ENCODE measurements at places on chromosomes 7 and 10.

GRCh38 chr10:95305606-95306317 is 15.0 kb upstream of the PDLIM1 start:
- DNase-seq: no peak

GRCh38 chr7:47024991-47025390 is 556.9 kb downstream of the TNS3 start:
- DNase-seq: no peak

DNA sequence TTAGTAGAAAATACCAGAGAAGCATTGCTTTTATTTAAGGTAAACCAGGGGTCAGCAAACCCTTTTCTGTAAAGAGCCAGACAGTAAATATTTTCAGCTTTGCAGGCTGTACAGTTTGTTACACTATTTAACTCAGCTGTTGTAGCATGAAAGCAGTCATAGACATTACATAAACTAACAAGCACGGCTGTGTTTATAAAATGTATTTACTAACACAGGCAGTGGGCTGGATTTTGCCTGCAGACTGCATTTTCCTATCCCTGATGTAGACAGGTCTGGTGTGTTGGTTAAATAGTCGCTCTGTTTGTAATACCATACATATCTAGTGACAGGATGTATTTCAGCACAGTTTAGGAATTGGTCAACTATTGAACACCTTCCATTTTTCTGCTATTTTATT is 129.3 kb downstream of the ST7 start:
- DNase-seq: no peak

DNA sequence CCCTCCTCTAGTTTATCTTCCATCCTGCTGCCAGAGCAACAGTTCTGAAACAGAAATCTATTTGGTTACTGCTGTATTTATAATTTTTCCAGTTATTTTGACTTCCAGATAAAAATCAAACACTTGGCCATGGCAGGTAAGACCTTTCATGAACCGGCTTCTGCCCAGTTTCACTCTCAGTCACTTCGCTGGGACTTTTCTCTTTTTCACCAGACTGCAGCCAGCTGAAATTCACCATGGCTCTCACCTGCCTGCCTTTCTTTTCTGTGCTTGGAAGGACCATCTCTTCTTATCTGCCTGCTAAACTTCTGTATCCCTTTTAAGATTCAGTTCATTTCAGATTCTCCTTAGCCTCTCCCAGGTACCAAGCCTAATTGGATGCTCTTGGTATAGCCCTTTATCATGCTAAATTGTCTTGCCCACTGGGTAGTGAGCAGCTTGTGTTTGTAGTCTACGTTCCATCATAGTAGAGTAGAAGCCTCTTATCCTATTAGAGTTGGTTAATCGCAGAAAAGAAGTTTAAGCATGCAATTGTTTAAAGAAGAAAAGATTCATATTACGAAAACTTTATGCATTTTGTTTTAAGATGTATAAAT is 71.7 kb downstream of the TAF3 start:
- DNase-seq: no peak

DNA sequence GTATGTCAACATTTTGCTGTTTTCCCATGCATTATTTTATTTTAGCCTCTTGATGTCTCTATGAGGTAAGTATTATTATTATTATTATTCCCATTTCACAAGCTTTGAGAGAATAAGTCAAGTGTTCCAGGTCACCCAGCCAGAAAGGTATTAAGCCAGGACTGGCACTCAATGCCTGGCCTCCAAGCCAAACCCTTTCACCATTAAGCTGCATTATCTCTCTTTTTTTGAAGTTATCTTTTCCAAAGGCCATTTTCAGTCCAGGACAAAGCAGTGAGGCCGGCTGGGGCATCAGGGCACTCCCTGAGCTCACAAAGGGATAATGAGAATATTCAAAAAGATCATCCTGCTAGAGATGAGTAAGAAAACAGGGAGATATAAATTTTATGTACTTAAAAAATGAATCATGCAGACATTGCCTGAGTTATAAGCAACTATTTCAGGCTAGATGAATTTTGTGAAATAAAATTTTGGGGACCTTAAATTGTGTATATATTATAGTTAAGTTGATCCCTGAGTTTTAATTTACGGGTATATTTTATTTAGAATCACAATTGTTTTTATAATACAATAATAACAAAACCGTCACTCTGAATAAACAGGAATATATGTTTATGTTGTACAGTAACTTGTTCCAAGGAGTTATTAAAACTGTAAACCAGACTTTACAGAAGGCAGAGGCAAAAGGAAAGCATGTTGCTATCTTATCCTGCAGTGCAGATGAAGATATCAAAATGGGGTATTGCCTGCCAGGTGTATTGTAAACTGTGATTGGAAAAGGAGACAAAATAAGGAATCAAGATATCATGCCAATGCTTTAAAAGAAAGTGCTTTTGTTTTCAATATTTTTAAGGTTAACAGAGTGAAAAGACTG is 51.3 kb upstream of the CAV2 start:
- no peak for DNase-seq

GRCh38 chr10:129279446-129280154 is 187.4 kb upstream of the MGMT start:
- no peak for DNase-seq

- DNase-seq: no peak
Observed at GRCh38 chr10:61733358-61733940, 70.7 kb downstream of the CABCOCO1 start.

- no peak for DNase-seq
Observed at GRCh38 chr7:140639366-140640053, 1.1 kb downstream of the DENND2A start.

- no peak for DNase-seq
Observed at GRCh38 chr10:106987362-106987761, 177.1 kb downstream of the SORCS1 start.

GRCh38 chr7:11120675-11121220 is 147.1 kb downstream of the PHF14 start:
- no peak for DNase-seq

DNA sequence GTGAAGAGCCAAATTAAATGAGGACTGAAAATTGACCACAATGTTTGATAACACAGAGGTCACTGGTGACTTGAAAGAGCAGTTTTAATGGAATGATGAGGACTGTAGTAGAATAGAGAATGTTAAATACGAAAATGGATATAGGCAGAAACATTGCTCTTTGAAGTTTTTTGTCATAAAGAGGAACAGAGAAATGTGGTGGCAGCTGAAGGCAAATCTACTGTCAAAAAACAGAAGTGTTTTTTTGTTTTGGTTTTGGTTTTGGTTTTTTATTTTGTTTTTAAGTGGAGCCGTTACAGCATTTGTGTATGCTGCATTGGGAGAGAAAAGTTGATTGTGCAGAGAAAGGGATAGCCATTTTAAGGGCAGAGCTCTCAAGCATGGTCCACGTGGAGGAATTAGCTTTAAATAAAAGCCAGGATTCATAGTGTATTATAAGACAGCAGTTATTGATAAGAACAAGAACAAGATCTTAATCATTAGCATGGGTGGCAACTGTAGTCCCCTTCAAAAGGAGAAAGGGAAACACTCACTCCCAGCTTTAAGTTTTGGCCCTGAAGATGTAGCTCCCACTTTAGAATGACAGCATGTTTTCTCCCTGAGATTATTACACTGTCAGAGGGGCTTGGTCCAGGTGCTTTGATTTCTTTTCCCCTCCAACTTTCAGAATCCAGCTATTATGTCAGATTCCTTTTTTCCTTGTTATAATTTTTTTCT is 156.7 kb upstream of the BET1 start:
- DNase-seq: no peak

DNA sequence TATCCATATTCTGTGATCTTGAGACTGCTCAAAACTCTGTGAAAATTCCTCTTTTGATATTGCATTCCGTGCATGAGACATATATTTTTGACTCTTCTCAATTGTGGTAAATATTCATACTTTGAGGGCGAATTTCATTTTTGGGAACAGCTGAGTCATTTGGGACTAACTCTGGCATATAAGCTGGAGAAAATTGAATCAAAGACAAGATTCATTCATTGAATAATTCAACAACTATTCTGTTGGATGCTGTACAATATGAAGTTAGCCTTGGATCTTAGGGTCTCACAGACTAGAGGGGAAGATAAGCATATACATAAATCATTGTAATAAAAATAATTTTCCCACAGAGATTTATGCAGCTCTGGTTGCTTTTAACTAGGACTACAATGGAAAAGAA is 183.2 kb upstream of the NEBL start:
- DNase-seq: no peak

DNA sequence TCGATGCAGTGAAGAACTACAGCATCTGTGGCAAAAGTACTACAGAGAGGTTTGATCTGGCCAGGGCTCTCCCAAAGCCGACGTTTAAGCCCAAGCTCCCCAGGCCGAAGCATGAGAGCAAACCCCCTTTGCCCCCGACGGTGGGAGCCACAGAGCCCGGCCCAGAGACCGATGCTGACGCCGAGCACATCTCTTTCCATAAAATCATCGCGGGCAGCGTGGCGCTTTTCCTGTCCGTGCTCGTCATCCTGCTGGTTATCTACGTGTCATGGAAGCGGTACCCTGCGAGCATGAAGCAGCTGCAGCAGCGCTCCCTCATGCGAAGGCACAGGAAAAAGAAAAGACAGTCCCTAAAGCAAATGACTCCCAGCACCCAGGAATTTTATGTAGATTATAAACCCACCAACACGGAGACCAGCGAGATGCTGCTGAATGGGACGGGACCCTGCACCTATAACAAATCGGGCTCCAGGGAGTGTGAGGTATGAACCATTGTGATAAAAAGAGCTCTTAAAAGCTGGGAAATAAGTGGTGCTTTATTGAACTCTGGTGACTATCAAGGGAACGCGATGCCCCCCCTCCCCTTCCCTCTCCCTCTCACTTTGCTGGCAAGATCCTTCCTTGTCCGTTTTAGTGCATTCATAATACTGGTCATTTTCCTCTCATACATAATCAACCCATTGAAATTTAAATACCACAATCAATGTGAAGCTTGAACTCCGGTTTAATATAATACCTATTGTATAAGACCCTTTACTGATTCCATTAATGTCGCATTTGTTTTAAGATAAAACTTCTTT is 2.3 kb downstream of the LRRTM3 start:
- no peak for DNase-seq

DNA sequence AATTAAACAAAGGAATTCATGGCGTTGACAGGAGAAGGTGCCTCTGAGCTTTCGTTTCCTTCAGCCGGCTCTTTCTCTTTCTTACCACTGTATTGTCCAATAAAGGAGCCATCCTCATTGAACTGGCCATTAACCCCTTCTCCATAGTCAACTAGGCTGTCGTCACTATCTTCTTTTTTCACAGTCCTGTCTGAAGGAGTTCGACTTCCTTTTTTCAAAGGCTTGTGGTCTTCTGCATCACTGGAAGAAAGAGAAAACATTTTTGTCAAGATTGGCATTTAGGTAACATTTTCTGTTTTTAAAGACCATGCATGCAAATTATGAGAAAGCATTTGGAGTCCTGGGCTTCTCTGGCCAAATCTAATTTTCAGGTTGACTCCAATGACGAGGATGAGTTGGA is 19.7 kb upstream of the LAMB4 start:
- no peak for DNase-seq

- DNase-seq: no peak
Observed at GRCh38 chr10:80579849-80580637, 42.3 kb downstream of the SH2D4B start.

DNA sequence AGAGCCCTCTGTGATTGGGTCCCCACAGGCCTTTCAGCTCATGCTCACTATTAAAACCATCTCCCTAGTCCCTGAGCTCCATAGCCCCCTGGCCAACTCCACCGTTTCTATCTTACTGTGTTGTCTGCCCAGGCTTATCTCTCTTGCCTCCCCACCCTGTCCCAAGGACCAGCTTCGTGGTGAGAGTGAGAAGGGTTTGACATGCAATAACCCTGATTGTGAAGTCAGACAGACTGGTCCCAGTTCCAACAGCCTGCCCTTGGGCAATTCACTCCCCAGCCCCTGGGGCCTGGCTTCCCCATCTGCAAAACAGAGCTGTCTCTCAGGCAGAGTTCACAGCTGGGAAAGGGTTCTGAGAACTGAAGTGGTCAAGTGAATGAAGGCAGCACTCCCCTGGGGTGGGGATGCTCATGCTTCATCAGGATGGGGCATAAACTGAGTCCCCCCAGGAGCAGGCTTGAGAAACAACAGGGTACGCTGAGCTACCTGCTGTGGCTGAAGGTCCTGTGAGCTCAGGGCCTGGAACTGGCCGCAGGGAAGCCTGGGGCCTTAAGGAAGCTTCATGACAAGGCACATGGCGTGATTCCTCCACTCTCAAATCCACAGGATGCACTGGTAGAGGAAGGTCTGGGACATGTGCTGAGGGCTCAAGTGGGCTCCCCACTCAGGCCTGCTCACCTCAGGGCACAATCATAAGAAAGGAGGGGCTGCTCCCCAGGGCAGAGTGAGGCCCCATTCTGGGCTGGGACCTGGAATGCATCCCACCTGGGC is 1.8 kb upstream of the PPIF start:
- no peak for DNase-seq

DNA sequence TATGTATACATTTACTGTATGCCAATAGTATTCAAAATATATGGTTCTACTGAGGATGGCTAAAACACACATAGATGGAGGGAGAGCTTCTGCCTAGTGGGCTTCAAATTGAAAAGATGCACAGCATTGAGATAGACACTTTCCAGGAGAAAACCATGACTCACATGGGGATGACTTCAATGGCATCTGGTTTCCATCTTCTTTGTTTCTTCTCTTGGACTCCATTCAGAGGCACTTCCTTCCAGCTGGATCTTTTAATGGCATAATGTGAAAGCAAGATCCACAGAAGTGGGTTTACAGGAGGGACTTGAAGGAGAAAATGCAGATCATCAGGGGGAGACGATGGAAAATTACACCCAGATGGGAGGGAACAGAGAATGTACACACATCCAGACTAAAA is 84.9 kb downstream of the ZNF365 start:
- DNase-seq: no peak

DNA sequence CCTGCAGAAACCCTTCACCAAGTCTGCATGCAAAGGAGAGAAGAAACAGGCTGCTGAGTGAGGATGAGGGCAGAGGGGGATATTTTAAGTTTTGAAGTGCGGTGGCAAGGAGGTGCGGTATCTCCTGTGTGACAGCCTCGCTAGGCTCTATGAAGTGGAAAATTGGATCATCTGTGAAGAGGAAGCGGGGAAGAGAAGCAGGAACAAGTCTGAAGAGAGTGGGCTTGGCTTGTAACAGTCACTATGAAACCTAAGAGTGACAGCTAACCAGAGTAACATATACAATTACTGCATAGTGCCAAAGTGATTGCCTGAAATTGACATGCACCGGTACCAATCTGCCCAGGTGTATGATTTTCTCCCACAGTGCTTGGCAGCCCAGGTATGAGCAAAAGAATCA is 287.5 kb upstream of the KLF14 start:
- DNase-seq: no peak

- no peak for DNase-seq
Observed at GRCh38 chr10:73097305-73097670, 622 bp upstream of the P4HA1 start.

GRCh38 chr7:43332193-43332796 is 219.8 kb downstream of the HECW1 start:
- DNase-seq: no peak

- no peak for DNase-seq
Observed at GRCh38 chr7:26087321-26088091, 64.5 kb upstream of the NFE2L3 start.

GRCh38 chr7:22867589-22867988 is 44.9 kb upstream of the TOMM7 start:
- DNase-seq: no peak
